Activated CD8-positive, alpha-beta T cell treated with anti-CD3 and anti-CD28 coated beads, Interleukin-2, amount 10 ng/mL, durations not matched to agents 7 days and 5 days (primary cell): ENCODE measurements at places on chromosomes 6 and 20.
A peak's percentile ranks its signal among the peaks of the same experiment; 100 is the strongest.

DNA sequence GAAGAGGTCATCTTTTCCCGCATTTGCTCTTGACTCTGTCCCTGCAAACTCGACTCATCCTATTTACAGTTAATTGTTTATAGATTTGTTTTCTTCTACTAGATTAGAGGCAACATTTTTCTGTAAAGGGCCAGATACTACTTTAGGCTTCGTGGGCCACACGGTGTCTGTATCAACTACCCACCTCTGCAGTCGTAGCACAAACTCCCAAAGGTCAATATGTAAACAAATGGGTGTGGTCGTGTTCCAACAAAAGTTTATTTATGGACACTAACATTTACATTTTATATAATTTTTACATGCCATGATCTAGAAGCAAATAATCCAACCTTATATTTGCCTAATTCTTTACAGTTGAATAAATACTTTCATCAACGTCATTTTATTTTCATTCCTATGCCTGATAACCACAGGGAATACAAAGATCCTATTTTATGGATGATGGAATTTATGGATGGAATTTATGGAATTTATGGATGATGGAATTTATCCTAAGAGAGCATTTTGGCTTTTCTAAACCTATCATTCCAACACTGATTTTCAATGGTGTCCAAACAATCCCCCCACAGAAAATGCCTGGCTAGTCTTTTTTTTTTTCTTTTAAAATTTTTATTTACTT, 232.8 kb downstream of the MYLK4 start:
- DNase-seq: no peak

- no peak for DNase-seq
Observed at GRCh38 chr6:154359161-154359574, 2.6 kb upstream of the IPCEF1 start.

DNA sequence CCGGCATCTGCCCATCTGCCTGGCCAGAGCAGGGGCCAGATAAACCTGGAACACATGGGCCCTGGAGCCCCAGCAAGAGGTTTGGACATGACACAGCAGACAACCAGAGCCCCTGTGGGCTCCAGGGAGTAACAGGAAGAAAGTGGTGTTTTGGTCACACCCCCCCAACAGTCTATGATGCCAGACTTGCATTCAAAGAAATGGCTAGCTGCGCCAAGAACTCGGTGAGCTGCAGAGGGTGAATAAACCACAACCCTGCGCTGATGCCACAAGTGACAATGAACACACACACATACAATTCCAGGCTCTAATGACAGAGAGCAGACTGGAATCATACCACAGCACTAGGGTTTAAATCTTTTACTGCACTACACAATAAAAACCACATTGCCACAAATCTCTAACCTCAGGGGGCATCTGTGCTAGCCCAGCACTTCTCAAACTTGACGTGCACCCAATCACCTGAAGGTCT, 34.0 kb downstream of the TRERF1 start:
- peak; percentile 84 for DNase-seq

GRCh38 chr6:169277619-169278018, 24.0 kb upstream of the THBS2 start:
- no peak for DNase-seq

DNA sequence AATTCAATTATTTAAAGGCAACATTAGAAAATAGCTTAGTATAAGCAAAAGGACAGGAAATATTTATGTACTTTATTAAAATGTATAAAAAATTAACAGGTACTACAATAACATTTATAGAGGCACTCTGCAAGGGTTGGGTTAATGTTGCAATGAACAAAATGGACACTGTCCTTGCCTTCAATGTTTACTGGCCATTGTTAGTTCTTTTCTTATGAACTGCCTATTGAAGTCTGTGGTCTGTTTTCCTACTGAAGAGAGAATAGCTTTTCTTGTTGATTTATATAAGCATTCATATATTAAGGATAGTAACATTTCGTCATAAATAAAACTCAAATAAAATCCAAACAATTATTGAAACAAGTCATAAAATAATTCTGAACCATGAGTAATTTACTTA, 135.3 kb upstream of the BEND6 start:
- DNase-seq: no peak
